ENCODE measurements at places on chromosomes 2 and 18.

DNA sequence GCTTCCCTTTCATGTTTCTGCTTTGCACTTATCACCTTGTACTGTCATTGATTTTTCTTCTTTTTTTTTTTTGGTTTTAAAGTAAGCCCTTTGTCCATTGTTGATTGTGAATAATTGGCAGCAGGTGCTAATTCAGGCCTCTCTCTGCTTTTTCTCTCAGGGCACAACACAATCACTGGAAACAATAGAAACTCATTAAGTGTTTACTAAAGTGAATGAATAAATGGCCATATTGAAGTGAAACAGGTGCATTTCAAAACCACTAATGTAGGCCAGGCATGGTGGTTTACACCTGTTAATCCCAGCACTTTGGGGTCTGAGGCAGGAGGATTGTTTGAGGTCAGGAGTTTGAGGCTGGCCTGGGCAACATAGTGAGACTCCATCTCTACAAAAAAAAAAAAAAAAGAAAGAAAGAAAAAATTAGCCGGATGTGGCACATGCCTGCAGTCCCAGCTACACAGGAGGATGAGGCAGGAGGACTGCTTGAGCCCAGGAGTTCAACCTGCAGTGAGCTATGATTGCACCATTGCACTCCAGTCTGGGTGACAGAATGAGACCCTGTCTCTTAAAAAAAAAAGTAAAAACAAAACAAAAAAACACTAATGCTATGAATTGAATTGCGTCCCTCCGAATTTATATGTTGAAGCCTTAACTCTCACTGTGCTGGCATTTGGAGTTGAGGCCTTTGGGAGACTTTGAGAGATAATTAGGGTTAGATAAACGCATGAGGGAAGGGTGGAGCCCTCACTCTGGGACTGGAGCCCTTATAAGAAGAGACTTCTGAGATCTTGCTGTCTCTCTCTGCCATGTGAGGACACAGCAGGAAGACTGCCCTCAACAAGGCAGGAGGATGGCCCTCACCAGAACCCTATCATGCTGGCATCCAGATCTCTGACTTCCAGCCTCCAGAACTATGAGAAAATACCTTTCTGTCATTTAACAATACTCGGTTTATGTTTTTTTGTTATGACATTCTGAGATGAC lies 19.9 kb downstream of the SLC38A11 start:
- DNase-seq = no peak

- DNase-seq = no peak
These were observed 292.9 kb downstream of the XIRP2 start for GRCh38 chr2:167181134-167181533.

DNA sequence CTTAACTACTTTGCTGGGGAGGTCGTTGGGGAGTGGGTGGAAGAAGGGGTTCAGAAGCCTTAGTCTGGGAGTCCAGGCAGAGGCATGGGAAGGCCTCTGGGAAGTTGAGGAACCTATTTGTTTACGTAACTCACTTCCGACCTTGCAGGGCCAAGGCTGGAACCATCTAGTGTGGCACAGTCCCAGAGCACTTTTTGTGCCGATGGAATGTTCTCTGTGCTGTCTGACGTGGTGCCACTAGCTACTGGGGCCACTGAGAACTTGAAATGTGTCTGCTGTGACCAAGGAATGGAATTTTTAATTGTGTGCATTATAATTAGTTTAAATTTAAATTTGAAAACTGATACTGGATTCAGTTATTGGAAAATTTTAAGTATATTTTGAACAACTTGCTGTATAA lies 139.7 kb downstream of the FAM161A start:
- no peak for DNase-seq

DNA sequence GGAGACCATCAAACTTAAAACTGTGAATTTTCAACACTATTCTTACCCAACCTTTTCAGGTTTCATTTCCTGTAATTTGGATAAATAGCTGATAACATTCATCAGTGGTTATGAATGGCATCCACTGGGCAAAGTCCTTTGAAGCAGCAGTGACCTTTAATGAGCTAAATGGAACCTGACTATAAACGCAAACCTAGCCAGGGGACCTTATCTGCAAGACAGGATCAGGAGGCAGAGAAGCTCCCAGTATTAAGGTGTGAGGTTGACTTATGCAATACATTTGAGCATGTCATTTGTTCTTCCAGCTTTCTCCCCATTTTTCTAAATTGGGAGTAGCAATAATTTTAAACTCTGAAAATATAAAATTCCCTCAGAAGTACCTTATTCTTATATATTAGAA lies 38.4 kb downstream of the CREG2 start:
- DNase-seq = no peak

DNA sequence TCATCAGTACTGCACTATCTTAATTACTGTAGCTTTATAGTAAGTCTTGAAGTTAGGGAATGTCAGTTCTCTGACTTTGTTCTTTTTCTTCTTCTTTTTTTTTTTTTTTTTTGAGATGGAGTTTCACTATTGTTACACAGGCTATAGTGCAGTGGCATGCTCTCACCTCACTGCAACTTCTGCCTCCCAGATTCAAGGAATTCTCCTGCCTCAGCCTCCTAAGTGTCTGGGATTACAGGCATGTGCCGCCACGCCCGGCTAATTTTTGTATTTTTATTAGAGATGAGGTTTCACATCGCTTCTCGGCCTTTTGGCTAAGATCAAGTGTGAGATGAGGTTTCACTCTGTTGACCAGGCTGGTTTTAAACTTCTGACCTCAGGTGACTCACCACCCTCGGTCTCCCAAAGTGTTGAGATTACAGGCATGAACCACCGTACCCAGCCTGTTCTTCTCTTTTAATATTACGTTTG lies 41.9 kb upstream of the TANC1 start:
- DNase-seq = no peak

DNA sequence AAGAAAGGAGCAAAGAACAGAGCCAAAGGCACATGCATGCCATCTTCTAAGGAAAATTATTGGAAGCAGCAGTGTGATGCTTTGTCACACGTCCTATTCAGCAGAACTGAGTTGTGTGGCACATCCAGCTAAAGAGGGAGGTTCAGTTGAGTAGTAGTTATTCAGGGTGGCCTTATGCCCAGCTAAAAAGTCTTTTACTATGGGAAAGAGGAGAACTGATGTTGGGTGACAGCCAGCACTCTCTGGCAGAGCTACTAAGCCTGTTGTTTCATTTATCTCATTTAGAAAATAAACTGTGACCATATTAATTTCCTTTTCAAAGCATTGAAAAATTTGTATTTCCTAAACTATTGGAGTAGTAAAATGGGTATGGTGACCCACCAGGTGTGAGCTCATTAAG lies 18.5 kb downstream of the ITGA6 start:
- DNase-seq = no peak

- peak; percentile 32 for DNase-seq
These were observed 150.6 kb downstream of the RTN4 start for GRCh38 chr2:54899576-54900200.

- no peak for DNase-seq
These were observed 33.3 kb downstream of the ABI2 start for GRCh38 chr2:203361495-203361894.

DNA sequence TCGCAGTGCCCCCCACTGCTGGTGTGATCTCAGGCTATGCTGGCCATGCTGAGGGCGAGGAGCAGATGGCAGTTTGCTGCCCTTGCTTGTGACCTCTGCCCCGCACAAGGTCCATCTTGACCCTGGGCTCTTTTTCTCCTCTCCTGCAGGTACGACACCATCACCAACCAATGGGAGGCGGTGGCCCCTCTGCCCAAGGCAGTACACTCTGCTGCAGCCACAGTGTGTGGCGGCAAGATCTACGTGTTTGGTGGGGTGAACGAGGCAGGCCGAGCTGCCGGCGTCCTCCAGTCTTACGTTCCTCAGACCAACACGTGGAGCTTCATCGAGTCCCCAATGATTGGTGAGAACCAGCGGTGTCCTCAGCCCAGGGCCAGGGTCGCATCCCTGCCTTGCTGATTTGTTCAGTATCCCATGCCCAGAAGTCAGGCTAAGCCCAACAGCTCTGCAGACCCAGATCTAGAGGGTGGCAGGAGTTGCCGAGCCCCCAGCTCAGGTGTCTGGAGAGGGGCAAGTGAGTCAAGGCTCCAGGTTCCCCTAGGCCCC lies 223.8 kb downstream of the ATAD2B start:
- no peak for DNase-seq

GRCh38 chr18:71322201-71322600 lies 1033.4 kb downstream of the SOCS6 start:
- DNase-seq = no peak

DNA sequence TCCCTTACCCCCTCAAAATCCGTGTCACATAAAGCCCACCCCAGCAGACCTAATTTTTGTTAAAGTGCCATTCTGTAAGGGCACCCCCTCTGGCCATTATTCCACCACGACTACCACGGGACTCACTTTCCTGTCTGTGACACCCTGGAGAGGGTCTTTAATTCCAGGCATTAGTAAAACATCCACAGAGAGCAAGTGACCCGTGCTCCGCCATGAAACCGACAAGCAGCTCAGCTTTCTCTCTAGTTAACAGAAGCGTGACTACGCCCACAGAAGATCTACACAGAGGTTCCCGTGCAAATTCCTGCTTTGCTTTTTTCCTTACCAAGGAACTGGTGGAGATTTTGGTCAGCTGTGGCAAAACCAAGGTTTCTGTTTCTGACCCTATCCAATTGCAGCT lies 4.4 kb downstream of the SIGLEC15 start:
- DNase-seq = no peak

- DNase-seq = peak; percentile 9
These were observed 9.8 kb upstream of the ERBB4 start for GRCh38 chr2:212548455-212548819.

DNA sequence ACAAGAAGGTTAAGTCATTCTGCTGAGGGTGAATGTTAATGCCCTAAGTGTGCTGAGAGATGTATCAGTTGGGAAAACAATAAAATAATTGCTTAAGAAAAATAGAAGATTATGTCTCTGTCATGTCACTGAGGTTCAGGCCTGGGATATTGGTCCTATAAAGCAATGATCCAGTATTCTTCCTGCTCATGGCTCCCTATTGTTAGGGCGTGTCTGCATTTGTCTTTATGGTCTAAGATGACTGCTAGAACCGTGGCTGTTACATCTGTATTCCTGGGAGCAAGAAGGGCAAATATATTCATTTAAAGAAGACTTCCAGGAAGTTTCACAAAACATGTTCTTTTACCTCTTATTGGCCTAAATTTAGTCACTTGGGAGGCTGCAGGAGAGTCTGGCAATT lies 125.0 kb downstream of the KCNE4 start:
- DNase-seq = no peak

- no peak for DNase-seq
These were observed 39.6 kb downstream of the THADA start for GRCh38 chr2:43556256-43556655.

DNA sequence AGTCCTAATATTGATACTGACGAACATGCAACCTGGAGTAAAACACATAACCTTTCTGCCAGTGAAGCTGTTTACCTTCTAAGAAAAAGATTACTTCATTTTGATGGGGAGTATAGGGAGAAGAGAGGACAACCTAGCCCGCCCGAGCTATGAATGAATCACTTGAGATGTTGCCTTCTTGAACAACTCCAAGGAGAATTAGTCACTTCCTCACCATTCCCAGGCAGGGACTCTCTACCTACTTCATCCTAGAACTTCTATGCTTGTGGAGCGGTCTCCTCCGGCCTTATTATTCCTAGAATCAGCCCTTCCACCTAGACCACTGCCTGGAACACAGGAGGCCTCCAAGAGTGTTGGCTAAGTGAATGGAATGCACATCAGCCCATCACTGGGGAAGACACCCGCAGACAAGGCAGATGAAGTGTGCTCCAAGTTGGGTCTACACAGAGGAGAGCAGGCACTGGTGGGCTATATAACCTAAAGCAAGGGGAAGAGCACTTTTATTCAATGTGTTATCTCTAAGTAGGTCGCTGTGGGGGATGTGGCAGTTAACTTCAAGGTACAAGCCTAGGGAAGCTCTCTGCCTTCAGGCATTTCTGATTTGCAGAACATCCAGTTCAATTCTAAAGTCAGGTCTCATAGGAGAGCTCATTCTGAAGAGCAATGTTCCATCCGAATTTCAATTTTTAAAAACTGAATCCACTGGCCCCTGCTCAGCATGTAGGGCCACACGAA lies 57.4 kb downstream of the STK39 start:
- DNase-seq = no peak

- no peak for DNase-seq
These were observed 362 bp upstream of the PSTPIP2 start for GRCh38 chr18:46072376-46072867.

GRCh38 chr2:205769495-205769850 lies 87.2 kb downstream of the NRP2 start:
- no peak for DNase-seq

- DNase-seq = no peak
These were observed 74.8 kb downstream of the MAP2 start for GRCh38 chr2:209498614-209499013.

GRCh38 chr18:58698701-58699193 lies 27.5 kb downstream of the MALT1 start:
- DNase-seq = no peak

DNA sequence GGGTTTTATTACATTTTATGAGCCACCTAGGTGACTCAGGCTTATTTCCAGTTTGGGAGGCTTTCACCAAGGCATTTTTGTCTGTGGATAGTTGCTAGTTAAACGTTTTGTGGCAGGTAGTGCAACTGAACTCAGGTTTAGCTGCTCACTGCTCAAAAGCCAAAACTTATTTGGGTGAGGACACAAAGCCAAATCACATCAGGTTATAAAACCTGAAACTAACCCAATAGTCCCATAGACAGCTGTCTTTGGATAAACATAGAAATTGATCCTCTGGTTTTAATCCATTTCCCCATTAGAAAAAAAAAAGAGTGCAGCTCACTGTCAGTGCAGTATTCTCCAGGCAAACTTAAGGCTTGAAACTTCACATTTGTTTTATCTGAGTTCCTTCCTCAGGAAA lies 362.6 kb upstream of the TFPI start:
- no peak for DNase-seq

DNA sequence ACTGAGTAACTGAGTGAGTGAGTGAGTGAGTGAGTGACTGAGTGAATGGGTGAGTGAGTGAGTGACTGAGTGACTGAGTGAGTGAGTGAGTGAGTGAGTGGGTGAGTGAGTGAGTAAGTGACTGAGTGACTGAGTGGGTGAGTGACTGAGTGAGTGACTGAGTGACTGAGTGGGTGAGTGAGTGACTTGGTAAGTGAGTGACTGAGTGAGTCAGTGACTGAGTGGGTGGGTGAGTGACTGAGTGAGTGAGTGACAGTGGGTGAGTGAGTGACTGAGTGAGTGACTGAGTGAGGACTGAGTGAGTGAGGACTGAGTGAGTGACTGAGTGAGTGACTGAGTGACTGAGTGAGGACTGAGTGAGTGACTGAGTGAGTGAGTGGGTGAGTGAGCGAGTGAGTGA lies 13.9 kb downstream of the MAL start:
- DNase-seq = no peak

- no peak for DNase-seq
These were observed 532.8 kb downstream of the FBXO15 start for GRCh38 chr18:73614812-73615211.
